Gastrocnemius medialis (tissue), 4 donors: ENCODE measurements at places on chromosomes 4 and X.

DNA sequence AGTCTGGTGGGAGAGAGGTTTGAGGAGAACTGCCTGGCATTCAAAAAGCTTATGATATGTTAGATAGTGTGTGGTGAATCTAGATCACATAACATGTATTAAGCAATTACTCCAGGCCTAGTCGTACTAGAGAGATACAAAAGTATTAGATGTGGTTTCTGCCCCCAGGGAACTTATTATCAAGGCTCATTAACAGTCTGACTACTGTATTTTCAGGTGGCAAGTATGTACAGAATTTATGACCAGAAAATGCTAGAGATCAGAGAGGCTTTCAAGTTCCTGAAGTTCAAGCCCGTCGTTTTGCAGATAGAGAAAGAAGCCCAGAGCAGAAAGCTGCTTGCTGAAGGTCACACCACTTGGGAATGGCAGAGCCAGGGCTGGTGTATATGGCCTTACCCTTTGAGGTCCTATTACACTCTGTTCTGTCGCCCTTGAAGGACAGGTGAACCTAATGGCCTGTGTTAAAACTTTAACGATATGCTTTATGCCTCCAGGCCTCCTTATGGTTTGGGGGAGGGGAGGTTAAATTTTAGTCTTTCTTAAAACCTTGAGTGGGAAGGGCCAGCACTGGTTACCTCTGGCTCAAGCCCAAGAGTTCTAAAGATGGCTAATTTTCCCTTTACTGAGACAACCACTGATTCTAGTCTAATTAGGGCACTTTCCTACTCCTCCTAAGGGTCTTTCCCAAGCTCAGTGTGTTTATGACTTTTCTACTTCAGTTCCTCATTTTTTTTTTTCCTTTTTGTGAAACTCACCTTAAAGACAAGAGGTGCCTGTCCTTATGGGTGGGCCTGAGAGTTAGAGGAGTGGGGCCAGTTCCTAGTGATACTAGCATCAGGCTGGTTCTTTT lies 19.9 kb downstream of the TMEM164 start:
- peak; percentile 47 for DNase-seq

GRCh38 chr4:98890702-98891455 lies 38.1 kb downstream of the EIF4E start:
- DNase-seq = no peak

DNA sequence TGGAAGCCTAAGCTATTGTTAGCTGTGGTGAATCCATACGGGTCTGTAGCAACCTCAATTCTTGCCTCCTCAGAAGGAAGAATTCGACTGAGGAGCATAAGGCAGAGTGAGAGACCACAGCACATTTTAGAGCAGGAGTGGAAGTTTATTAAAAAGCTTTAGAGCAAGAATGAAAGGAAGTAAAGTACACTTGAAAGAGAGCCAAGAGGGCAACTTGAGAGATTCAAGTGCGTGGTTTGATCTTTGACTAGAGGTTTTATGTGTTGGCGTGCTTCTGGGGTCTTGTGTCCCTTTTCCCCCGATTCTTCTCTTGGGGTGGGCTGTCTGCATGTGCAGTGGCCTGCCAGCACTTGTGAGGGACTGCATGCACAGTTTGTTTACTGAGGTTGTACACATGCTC lies 880.6 kb upstream of the INTU start:
- no peak for DNase-seq

- no peak for DNase-seq
Observed at GRCh38 chr4:118774321-118774720, 61.6 kb downstream of the SEC24D start.

GRCh38 chr4:95637043-95637600 lies 88.3 kb upstream of the UNC5C start:
- DNase-seq = no peak

DNA sequence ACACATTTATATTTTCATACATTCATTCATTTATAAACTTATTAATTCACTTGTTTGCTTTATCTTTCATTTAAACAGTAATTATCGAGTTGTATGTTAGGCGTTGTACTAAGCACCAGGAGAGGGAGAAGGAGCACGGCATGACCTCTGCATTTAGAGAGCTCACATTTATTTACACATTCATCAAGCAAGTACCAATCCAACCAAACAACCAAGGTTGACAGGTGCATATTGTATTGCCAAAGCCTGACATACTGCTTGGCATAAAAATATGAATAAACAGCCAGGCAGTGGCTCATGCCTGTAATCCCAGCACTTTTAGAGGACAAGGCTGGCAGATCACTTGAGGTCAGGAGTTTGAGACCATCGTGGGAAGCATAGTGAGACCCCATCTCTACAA lies 37.0 kb upstream of the CLNK start:
- DNase-seq = no peak

DNA sequence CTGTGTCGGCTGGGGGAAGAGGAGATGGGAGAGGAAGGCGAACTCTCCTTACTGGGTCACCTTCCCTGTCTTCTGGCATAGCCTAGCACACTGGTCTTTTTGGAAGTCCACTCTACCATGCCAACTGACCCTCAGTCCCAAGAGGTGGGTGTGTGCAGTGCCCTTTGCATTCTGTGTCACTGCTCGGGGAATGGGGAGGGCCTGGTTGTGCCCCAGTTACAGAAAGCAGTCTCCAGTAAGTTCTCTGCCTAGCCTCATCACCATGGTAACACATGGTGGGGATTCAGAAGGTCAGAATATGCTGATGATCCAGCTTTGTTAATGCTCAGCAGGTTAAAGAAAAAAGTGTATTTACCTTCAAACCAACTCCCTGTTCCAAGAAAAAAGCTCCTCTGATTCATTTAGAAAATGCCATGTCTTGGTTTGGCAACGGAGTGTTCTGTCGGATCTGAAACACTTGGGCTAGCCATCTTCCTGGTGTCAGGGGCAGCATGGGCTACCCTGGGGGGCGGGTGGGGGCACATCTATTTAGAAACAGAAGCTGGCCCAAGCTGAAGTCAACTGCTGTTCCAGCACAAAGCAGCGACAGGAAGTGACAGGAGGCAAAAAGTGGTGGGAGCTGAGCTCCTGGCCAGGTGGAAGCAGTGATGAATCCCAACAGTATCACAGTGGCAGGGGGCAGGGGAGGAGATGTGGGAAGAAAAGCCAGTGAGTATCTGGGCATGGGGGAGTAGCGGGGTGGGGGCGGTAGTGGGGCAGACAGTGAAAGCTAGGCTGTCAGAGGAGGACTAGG lies 37.0 kb downstream of the NSG1 start:
- DNase-seq = no peak

DNA sequence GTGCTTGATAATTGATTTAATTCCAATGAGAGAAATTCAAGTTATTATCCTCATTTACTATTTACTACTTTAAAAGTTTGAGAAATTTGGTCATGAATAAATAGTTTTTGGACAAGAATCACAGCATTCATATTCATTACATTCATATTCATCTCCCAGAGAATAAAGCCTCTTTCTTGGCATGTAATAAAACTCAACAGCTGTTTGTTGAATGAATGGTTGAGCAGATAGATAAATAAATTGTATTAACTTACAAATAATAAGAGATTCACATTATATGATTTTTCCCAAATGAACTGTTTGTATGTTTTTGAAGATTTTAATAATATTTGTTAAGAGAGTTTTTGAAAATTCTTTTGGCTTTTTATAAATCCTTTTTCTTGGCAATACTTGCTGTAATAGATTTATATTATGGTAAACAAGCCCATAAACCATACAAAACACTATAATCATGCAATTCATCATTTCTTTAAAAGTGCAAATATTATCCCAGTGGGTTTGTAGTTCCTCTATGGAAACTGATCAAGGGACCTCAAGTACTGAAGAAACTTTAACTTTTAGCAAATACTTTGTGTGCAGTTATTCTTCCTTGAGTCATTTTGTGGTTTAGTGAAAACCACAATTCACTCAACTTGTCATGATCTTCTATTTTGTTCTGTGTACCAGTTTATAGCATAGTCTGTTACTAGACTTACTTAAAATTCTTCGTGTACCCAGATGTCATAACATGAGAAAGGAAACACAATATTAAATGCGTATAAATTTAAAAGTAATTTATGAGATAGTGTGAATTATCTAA lies 371.8 kb downstream of the ADGRL3 start:
- no peak for DNase-seq

- DNase-seq = no peak
Observed at GRCh38 chr4:73459048-73459421, 22.5 kb upstream of the AFM start.

DNA sequence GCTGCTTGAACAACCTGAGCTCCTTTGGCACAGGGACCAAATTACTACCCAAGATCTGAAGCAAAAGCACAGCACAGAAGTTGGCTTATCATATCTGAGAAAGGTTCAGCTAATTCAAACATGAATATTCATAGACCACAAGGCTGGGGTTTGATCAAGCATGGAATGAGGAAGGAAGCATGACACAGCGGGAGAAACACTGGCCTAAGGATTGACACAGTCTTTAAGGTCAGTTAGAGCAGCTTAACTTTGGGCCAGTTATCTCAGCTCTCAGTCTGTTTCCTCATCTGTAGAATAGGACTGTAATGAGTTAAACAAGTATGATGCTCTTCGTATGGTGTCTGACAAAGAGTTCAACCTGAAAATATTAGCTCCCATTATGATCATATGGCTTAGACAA lies 88.5 kb upstream of the CBR4 start:
- DNase-seq = no peak

DNA sequence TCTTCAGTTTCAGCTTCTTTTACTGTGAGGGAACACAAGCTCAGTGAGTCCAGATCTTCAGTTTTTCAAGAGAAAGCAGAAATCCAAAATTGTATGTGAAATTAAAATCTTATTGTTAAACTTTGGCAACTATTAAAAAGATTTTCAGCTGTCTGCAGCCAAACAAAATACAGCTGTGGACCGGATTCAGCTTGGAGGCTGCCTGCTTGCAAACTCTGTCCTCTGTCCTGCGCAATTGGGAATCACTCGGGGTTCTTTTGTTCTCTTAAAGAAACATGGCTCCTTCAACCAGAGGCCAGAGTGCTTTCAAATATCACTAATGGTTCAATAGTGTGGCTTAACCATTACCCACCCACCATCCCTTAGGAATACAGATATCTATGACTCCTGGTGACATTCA lies 201.2 kb downstream of the CHIC2 start:
- DNase-seq = peak; percentile 13

DNA sequence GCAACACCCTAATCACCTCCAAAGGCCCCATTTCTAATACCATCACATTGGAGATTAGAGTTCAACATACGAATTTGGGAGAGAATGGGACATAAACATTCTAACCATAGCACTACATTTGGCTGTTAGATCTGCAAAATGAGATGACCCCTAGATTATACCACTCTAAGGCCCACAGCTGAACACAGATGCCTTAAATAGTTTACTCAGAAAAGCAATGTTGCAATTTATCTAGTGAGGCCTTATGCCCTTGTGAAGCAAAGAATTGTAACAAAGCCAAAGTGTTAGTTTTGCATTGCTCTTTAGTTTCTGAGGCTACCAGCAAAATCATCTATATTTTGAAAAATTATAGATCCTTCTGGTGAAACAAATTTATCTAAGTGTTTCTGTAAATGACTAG lies 31.6 kb upstream of the ARHGEF6 start:
- DNase-seq = no peak

DNA sequence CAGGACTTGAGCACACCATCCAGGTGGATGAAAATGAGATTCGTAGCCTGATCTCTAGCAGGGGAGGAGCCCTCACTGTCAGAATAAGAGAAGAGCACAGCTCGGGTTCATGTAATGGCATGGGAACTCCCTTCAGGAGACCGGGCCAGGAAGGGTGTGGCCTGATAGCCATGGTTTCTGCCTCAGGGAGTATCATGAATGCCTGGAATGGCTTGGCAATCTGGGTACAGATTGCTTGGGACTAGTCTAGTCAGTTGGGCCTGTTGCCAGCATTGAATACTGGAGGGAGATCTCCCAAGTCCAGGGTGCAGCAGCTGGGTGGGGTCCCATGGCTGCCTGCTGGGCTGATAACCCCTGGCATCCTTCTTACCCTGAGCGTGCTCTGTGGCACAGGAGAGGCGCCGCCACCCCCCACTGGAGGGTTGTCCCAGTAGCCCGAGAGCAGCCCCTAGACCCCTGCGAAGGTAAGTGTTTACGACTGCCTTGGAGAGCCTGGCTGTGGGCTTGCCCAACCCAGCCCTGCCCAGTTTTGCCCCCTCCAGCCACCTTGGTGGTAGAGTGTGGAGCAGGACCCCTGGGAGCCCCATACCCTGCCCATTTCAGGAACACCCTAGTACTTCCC lies 298.8 kb downstream of the TEX13A start:
- DNase-seq = no peak

- no peak for DNase-seq
Observed at GRCh38 chr4:16760617-16761363, 137.7 kb downstream of the LDB2 start.

DNA sequence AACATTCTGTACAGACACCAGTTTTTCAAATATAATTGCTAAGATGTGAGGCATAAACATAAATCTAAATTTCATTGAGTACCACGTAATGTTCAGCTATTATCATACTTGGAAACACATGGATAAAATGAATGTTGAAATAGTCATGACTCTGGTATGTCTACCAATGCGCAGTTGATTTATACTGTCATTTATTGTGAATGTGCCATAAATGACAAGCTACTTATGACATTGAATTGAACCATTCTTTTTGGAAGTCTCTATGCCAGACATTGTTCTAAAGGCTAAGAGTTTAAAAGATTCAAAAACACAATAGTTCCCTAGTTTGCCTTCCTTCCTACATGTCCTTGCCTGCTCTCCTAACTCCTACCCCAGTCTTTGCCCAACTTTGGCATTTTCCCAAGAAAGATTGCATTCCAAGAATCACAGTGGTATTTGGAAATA lies 96.6 kb upstream of the DMD start:
- DNase-seq = no peak

DNA sequence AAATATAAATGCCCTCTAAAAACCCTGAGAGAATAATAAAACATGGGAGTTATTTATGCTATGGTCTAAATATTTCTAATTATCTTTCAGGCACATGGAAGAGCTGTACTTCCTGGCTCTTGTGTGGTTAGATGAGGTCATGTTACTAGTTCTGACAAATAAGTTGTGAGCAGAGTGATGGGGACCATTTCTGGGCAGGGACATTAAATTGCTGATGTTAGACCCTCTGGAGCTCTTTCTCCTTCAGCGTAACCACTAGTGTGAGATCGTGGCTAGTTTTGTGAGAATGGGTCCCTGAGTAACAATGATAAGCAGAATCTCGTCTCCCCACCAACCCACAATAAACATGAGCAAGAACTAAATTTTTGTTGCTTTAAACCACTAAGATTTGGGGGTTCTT lies 108.0 kb downstream of the MAML3 start:
- no peak for DNase-seq

DNA sequence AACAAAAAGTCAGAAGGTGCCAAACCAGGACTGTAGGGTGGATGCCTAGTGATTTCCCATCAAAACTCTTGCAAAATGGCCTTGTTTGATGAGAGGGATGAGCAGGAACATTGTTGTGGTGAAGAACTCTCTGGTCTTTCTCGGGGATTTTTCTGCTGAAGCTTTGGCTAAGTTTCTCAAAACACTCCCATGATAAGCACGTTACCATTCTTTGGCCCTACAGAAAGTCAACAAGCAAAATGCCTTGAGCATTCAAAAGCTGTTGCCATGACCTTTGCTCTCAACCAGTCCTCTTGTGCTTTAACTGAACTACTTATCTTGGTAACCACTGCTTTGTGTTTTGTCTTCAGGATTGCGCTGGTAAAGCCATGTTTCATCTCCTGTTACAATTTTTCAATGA lies 3.0 kb upstream of the SEC31A start:
- no peak for DNase-seq

- no peak for DNase-seq
Observed at GRCh38 chr4:118918388-118918787, 29.7 kb downstream of the SYNPO2 start.
